Effector memory CD4-positive, alpha-beta T cell (primary cell): ENCODE measurements at places on chromosomes 7 and 10.
A peak's percentile ranks its signal among the peaks of the same experiment; 100 is the strongest.

- H3K27me3 ChIP-seq = no peaks in the 10 kb centered on the region
- DNase-seq = no peak
- H3K27ac ChIP-seq = no peak overlapping the region
- no peak overlapping the region for H3K4me3 ChIP-seq
- no peaks in the 10 kb centered on the region for H3K36me3 ChIP-seq
Measured at GRCh38 chr7:104450861-104451260, 122.5 kb downstream of the LHFPL3 start.

DNA sequence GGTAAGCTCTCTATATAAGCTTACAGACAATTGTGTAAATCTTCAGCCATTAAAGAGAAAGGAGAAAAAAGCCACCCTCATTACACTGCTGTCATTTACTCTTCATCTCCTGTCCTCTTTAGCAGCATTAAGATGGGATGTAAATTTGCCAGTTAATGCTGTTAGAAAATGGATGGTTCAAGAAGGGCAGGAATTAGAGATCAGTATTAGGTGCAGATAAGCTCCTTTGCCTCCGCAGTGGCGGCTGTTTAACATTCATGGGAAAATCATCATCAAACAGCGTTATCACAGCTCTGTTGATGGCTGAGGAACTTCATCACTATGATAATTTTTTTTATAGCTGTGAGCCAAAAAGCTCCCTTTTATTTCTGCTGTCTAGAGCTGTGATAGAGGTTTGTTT lies 61.8 kb upstream of the FAM204A start:
- no peaks in the 10 kb centered on the region for H3K27me3 ChIP-seq
- no peaks in the 10 kb centered on the region for H3K4me1 ChIP-seq
- H3K27ac ChIP-seq = no peak overlapping the region
- no peaks in the 10 kb centered on the region for H3K36me3 ChIP-seq

- no peaks in the 10 kb centered on the region for H3K36me3 ChIP-seq
- H3K4me1 ChIP-seq = no peaks in the 10 kb centered on the region
- H3K27me3 ChIP-seq = no peaks in the 10 kb centered on the region
Measured at GRCh38 chr7:82631998-82632397, 188.4 kb upstream of the CACNA2D1 start.

DNA sequence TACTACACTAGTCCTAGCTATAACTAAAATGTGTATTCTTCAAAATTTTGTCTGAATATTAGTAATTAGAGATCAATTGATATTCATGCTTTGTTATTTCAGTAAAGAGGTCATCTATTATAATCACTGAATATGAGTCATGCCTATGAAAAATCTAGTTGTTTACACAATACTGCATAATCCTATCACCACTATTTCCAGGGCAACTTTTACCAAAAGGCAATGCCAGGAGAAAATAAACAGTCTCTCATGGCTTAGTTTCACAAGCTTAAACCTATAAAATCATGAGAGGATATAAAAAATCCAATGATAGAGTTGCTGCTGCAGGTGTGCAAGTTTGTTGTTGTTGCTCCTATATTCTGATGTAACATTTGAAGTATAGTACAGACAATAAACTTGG lies 149.9 kb upstream of the COL1A2 start:
- no peak overlapping the region for H3K4me3 ChIP-seq
- H3K36me3 ChIP-seq = no peaks in the 10 kb centered on the region
- H3K27me3 ChIP-seq = no peaks in the 10 kb centered on the region

DNA sequence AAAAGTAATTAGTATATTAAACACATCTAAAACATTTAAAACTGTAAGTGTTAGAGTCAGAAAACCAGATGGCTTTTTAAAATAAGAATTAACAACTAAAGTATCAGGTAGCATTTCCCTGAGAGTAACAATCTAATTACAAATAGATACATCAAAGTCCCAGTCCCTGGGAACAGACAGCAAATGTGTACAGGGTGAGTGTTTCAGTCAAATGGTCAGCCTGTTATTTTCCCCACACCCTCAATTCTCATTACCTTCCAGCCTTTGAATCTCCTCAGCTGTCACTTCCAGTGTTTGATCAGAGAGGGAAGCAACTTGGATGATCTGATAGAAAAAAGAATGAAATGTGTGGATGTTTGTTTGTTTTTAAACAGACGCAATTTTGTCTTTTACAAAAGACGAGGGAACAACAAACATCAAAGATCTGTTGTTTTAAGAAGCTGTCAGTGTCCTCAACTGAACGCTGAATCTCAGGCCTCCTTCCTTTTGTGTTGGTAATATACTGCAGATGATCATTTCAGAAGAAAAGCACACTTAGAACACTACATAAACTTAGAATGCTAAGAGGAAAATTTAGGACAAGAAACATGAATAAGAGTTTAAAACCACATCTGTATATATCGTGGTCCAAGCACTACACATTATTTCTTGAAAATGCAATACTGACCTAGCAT lies 29.8 kb downstream of the CEP41 start:
- no peaks in the 10 kb centered on the region for H3K36me3 ChIP-seq
- H3K4me3 ChIP-seq = no peak overlapping the region
- H3K27ac ChIP-seq = no peak overlapping the region
- DNase-seq = no peak

GRCh38 chr10:117885206-117885829 lies 161.4 kb downstream of the RAB11FIP2 start:
- no peaks in the 10 kb centered on the region for H3K36me3 ChIP-seq
- H3K27me3 ChIP-seq = no peaks in the 10 kb centered on the region
- no peak overlapping the region for H3K4me3 ChIP-seq
- DNase-seq = no peak

DNA sequence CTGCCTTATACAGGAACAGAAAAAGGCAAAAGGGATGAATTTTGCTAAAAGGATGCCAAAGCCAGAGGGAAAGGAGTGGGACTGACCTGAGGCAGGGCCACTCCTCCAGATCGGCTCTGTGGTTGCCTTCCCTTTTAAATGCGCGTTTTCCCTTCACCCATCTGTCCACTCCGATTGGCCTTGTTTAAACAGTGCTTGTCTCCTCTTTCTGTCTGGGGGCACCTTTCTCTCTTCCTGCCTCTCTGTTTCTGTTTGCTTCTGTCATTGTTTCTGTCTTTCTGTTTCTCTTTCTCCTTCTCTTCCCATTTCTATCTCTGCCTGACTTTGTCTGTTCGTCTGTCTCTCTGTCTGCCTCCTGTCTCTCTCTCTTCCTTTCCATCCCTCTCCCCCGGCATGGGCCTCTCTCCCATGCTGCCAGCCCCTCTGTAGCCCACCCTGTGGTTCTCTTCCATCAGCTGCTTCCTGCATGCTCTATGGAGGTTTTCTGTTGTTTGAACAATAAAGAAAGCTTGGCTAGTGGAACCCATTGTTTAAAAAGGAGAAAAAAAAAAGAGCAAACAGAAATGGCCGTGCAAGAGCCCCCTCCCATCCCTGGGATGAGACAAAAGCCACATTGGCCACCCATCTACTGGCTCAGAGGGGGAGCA lies 29.5 kb upstream of the HSPB1 start:
- H3K4me1 ChIP-seq = no peaks in the 10 kb centered on the region
- DNase-seq = no peak
- peaks cover 12% of the 10 kb centered on the region for H3K27me3 ChIP-seq

- H3K36me3 ChIP-seq = no peaks in the 10 kb centered on the region
- DNase-seq = no peak
- no peaks in the 10 kb centered on the region for H3K27me3 ChIP-seq
- H3K27ac ChIP-seq = no peak overlapping the region
Measured at GRCh38 chr7:122663733-122664132, 35.2 kb downstream of the RNF133 start.

GRCh38 chr10:5719546-5719945 lies 34.9 kb downstream of the TASOR2 start:
- no peak overlapping the region for H3K27ac ChIP-seq
- no peak overlapping the region for H3K4me3 ChIP-seq
- peaks cover 12% of the 10 kb centered on the region for H3K36me3 ChIP-seq

DNA sequence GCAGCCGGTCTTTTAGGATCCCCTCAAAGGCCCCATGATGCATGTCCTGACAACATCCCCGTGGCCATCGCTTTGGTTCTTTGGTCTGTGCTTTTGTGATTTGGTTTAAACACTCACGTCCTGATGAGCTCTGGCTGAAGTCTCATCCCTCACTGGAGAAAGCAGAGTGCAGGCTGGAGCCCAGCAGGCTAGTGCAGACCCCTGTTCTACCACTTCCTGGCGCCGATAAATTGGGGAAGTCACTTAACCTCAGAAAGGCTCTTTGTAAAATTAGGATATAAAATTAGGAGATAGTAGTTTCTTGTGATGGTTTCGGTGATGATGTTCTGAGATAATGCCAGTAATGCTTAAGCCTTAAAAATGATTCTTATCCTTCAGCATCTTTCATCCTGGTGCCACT lies 307.6 kb downstream of the GFRA1 start:
- no peaks in the 10 kb centered on the region for H3K4me1 ChIP-seq
- H3K4me3 ChIP-seq = no peak overlapping the region
- H3K36me3 ChIP-seq = no peaks in the 10 kb centered on the region

DNA sequence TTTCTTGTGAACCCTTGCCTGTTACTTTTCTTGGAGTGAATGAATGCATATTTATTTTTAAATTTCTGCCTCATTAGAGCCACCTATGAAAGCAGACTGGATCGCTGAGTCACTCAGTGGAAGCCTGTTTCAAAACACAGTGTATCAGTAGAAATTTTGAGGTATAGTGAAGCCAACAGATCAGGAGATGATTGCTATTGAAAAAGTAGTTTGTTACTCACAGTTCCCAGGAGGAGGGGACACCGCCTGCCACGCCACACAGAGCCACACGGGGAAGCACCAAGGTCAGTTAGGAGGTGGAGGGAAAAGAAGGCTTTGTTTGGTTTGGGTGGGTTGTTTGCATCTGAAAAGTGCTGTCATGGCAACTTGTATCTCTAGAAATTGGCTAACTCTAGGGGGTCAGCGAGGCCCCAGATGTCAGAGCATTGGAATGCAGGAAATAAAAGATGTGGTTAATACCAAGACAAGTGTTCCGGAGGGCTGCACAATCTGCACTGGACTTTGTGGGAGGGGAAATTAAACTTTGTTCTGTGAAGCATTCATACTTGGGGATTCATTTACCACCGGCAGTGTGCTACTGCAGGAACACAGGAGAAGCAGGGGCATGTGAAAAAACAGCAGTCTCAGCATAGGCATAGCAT lies 106.4 kb upstream of the SDK1 start:
- no peak overlapping the region for H3K27ac ChIP-seq
- no peaks in the 10 kb centered on the region for H3K36me3 ChIP-seq
- no peak overlapping the region for H3K4me3 ChIP-seq
- H3K4me1 ChIP-seq = no peaks in the 10 kb centered on the region

- H3K27me3 ChIP-seq = no peaks in the 10 kb centered on the region
- H3K4me3 ChIP-seq = no peak overlapping the region
- peaks cover 8% of the 10 kb centered on the region for H3K36me3 ChIP-seq
Measured at GRCh38 chr10:5645375-5645774, 21.0 kb downstream of the ASB13 start.

GRCh38 chr7:46586406-46586805 lies 665.3 kb upstream of the IGFBP3 start:
- H3K27me3 ChIP-seq = no peaks in the 10 kb centered on the region
- no peak overlapping the region for H3K4me3 ChIP-seq
- no peak overlapping the region for H3K27ac ChIP-seq
- no peaks in the 10 kb centered on the region for H3K36me3 ChIP-seq

GRCh38 chr7:98420966-98421612 lies 20.2 kb upstream of the BAIAP2L1 start:
- no peak overlapping the region for H3K27ac ChIP-seq
- no peaks in the 10 kb centered on the region for H3K4me1 ChIP-seq
- no peaks in the 10 kb centered on the region for H3K36me3 ChIP-seq
- peak; percentile 23 for DNase-seq

GRCh38 chr7:8387551-8388256 lies 45.7 kb upstream of the NXPH1 start:
- H3K4me1 ChIP-seq = no peaks in the 10 kb centered on the region
- no peak overlapping the region for H3K27ac ChIP-seq
- H3K27me3 ChIP-seq = no peaks in the 10 kb centered on the region
- no peak for DNase-seq
- H3K36me3 ChIP-seq = no peaks in the 10 kb centered on the region

DNA sequence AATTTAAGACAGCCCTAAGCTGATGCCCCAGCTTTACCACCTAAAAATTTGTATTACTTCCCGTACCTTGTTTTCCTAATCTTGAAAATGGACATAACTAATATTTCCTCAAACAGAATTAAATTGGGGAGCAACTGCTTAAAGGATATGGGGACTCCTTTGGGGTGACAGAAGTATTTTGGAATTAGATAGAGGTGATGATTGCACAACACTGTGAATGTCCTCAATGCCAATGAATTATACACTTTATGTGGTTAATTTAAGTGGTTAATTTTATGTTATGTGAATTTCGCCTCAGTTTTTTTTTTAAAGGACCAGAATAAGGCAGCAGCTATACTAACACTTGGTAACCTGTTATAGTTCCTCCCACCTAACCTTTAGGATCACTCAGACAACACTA lies 19.9 kb upstream of the NPFFR1 start:
- no peak overlapping the region for H3K4me3 ChIP-seq
- no peak for DNase-seq
- H3K36me3 ChIP-seq = no peaks in the 10 kb centered on the region
- no peaks in the 10 kb centered on the region for H3K4me1 ChIP-seq
